ENCODE measurements at places on chromosomes 2 and 18.

DNA sequence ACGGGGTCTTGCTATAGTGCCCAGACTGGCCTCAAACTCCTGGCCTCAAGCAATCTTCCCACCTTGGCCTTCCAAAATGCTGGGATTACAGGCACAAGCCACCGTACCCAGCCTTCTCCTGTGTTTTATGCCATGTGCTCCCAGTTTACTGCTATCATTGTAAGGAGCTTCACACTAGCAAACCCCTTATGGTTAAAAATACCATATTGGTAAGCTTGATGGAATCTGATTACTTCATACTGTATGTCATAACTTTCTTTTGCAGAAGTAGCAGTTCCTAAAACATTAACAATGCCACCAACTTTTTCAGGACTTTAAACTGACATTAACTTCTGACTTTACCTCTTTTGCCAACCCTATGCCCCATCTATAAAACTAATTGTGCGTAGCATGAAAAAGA is 36.2 kb downstream of the HAT1 start:
- no peak for DNase-seq

DNA sequence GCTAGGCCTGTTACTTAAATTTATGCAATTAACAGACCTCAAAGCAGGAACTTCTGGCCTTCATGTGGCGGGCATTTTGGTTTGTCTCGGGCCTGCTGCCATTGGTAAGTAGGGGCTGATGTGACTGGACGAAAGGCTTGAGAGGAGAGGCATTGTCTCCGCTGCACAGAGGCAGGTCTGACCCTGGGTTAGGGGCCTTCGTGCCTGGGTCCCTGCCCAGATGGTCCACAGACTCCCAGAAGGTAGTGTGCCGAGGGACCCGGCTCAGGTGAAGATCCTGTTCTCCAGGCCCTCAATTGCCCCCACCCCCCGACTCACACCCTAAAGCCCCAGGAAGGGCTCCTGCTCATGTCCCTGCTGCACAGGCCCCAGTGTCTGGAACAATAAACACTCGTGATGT is 764.9 kb downstream of the TMEM182 start:
- no peak for DNase-seq

GRCh38 chr2:37472959-37473358 is 128.5 kb downstream of the QPCT start:
- no peak for DNase-seq

- DNase-seq = no peak
Observed at GRCh38 chr2:2846332-2847208, 515.5 kb upstream of the MYT1L start.

DNA sequence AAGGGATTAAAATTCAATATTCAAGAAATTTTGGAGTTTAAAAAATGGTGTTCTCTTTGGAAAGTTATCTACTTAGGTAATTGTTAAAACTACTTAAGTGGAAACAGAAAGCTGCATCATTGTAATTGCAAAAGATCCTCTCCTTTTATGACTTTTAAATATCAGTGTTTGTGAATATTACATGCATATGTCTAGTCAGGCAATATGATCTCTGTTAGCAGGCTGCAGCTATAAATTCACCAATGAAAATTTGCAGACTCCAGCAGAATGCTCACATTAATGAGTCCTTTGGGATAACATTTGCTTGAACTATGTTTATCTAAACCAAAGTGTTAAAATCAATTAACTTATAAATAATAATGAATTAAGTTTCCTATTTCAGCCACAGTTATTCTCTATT is 59.2 kb upstream of the CSRNP3 start:
- no peak for DNase-seq
